ENCODE measurements at places on chromosomes 6 and 20.

DNA sequence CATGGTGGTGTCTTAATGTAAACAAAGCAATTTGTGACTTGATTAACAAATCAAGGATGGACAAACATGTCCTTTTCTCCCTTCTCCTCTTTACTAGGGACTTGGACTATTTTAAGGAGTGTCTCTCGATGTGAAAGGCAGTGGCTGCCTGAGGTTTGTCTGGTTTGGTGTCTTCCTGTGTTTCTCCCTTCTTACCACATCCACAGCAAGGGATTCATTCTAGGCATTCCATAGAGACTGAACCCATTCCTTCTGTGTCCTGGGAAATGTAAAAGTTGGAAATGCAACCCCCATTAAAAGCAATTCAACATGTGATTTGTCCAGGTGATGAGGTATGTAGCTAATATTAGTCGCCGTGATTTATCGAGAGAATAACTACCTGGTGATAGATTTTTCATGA is 15.9 kb downstream of the NRN1 start:
- DNase-seq = no peak

GRCh38 chr6:156695742-156696141 is 81.4 kb upstream of the ARID1B start:
- DNase-seq = no peak

DNA sequence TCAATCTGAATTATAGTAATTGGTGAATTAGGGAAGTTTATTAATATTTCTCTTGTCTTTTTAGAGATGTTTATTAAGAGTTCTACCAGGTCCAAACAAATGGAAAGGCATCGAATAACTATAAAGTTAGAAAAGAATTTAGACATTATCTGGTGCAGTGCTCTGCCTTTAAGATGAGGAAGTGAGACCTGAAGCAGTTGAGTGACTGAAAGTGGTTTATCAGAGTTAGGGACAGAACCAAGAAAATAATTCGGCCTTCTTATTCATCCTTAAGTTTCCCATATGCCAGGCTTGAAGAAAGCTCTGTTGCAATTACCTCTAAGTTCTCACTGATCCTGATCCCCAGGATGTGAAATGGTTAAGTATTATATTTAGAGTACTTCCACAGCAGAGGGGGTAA is 94.2 kb upstream of the FLRT3 start:
- no peak for DNase-seq

DNA sequence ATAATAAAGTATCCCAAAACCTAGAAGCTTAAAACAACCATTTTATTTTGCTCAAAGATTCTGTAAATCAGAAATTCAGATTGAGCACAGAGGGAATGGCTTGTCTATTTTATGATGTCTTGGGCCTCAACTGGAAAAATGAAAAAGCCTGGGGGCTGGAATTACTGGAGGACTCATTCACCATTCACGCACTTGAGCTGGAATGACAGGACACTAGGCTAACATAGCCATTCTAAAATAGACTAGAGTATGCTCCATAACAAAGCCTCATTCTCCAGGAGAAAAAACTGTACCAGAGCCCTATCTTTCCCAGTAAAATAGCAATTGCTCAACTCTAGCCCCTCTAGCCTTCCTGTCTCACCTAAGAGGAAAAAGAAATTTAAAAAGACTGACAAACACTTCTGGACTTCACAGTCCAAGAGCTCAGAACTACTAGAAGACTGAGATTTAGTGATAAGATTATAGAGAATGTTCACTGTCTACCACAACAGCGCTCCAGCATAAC is 145.4 kb upstream of the BTBD3 start:
- DNase-seq = no peak

DNA sequence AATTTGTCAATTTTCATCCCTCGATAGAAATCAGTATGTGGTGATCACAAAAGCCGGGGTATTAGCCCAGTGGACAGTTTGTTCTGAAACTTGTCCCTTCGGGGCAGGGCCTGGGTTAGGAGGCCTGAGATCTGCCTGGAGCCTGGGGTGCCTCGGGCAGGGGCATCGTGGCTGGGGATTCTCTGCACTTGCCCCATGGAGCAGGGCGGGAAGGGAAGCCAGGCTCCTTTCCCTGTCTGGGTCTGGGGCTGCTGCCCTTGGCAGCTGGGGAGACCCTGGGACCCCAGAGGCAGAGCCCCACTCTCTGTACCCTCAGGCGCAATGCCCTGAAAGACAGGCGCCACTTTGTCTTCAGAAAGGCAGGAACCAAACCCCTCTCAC is 27.4 kb downstream of the NTSR1 start:
- no peak for DNase-seq

- DNase-seq = no peak
These were observed 280.0 kb downstream of the ARHGAP18 start for GRCh38 chr6:129429956-129430355.

DNA sequence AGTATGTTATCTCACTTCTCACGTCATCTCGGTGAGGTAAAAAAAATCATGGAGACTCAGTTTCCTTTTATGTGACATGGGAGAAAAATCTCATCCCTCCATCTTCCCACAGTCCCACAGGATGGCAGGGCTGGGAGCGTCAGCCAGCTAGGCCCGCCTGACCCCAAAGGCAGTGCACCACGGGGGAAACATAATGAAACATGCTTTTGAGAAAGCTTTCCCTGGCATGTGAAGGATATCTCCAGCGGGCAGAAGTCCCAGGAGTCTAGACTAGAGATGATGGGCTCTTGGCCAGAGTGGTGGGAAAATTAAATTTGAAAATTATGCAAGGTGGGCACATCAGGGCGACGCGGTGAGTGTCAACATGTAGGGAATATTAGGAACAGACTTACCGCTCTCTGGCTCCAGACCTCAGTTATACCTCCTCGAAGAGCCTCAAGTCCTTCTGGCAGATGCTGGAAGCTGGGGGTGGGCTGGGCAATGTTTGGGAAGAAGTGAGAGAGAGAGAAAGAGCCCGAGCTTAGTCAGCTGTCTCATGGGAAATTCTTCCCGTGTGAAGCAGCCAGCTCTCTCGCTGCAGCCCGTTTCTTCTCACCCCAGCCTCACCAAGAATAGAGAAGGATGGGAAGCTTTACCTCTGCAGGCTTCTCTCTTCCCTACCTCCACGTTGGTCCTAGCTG is 52.3 kb downstream of the MOCS1 start:
- DNase-seq = peak; percentile 85

DNA sequence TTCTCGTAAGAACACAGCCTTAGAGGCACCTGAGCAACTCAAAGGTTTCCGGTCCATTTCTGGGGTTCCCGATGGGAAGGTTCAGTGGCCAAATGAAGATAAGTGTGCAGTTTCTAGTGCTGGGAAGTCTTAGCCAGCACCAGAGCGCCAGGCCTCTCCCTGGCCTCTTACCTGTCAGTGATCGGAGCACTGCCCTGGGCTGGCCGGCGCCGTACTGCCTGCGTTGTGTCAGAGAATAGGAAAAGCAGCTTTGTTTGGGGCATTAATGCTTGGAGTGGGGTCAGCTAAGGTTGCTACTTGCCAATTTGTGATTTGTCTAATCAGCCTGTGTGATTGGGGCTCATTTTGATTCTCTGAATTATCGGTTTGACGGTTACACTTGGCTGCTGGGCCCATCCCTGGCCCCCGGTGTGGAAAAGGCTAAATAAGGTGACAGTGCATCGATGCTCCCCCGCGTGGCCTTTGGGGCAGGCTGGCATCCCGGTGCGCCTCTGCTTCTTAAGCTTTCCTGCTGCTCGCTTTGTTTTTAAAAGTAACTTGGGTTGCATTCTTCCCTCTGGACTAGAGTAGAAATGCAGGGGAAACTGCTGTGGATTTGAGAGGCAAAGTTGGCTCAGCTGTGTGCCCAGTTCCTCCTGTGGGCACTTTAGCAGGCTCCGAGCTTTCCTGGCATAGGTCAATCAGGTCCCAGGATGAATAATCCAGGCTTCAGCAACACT is 51.8 kb downstream of the TCP11 start:
- DNase-seq = no peak

DNA sequence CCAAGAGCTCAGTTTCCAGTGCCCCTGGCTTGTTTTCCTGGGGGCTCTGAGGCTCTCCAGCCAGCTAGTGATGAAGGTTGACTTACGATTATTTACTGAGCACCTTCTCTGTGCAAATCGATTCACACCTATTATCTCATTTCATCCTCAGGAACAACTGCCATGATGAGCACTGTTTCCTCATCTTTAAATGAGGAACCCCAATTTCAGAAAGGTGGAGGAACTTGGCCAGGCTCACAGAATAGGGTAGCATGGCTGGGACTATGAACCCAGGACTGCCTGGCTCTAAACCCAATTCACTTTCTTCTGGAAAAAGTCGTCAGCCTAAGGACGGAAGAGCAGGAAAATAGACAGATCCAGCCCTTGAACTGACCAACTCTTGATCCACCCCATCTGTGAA is 3.5 kb upstream of the BPI start:
- no peak for DNase-seq

DNA sequence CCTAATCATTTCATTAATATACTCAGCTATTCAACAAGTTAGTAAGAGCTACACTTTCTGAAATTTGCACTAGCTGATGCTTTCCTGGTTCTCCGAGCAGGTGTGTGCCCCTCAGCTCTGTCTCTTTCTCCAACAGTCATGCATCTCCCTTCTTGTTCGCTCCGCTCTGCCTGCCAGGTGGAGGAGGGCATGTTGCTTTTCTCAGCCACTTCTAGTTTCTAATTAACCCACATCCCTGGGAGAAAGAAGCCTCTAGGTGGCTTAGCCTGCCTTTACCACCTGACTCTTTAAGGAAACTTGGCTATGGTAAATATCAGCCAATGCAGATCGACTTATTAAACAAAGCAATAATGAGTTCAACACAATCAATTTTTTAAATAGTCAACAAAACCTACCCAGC is 34.2 kb downstream of the LRFN2 start:
- no peak for DNase-seq

DNA sequence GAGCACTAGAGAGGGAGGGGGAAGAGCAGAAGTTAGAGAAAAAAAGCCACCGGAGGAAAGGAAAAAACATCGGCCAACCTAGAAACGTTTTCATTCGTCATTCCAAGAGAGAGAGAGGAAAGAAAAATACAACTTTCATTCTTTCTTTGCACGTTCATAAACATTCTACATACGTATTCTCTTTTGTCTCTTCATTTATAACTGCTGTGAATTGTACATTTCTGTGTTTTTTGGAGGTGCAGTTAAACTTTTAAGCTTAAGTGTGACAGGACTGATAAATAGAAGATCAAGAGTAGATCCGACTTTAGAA is 2.0 kb downstream of the ID4 start:
- DNase-seq = no peak

DNA sequence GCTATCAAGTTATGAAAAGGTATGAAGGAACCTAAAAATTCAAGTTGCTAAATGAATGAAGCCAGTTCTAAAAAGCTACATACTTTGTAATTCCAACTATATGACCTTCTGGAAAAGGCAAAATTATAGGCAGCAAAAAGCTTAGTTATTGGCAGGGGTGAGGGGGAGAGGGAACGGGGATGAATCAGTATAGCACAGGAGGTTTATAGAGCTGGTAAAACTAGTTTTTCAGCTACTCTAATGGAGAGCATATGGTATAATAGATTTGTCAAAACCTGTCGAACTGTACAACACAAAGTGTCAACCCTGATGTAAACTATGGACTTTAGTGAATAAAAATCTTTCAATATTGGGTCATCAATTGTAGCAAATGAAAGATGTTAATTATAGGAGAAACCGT is 18.7 kb downstream of the MANEA start:
- no peak for DNase-seq

DNA sequence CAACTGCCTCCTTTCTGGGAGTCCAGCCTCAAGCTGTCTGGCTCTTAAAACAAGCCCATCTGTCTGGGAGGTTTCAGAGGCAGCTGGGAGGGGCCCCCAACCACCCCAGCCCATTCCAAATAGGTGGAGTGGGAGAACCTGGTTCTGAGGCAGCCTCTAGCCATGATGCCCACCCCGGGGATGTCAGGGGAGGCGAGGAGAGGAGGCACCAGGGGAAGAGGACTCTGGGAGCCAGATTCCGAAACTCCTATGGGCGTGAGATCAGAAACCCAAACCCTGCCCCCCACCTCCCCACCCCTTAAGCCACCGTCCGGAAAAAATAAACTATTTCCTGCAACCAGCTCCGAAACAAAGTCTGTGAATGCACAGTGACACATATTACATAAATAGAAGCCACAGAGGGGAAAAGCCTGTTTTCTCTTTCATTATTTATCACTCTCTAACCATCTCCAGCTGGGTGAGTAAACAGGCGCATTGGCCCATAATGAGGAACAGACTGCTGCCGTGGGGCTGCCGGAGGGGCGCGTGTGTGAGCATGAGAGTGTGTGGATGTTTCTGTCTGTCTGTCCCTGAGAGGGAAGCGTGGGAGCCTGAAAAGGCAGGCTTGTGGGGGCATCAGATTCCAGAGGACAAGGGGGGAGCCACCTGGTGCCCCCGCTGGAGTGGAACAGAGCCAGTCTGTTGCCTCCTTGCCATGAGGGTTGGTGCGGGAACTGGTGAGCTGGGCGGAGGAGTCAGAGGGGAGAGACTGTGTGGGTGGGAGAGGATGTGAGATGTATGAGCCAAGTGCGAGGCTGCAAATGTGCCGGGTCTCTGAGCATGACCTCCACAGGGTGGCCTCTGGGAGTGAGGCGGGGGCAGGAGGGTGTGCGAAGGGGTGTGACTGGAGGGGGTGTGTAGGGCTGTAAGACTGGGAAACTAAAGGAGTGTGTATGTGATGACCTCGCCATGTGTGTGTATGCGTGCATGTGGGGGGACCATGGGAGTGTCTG is 14.3 kb upstream of the FOXP4 start:
- peak; percentile 34 for DNase-seq

DNA sequence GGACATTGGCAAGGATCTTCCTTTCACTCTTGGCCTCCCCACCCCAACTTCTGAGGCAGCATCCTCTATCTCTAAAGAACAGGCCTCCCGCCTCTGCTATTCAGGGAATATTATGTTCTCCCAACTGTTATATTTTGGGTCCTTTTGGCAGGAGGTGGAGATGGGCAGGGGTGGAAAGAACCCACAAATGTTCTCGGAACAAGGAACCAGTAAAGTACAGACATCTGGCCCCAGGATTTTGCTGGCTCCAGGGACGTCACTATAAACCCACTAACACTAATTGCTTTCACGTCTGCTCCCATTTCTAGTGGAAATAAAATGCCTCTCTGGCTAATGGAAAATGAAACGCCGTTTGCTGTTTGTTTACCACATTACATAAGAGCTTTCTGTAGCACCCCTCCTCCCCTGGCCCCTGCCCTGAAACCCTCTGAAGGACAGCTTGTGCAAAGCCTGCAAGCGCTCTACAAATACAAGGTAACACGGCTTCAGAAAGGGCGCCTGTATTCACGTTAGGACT is 77.7 kb upstream of the TBC1D7 start:
- no peak for DNase-seq

- DNase-seq = no peak
These were observed 28.8 kb upstream of the HIVEP1 start for GRCh38 chr6:11983306-11983705.

GRCh38 chr6:17456711-17457110 is 63.3 kb downstream of the CAP2 start:
- DNase-seq = no peak

GRCh38 chr20:57698867-57699275 is 10.9 kb downstream of the PMEPA1 start:
- DNase-seq = peak; percentile 22

DNA sequence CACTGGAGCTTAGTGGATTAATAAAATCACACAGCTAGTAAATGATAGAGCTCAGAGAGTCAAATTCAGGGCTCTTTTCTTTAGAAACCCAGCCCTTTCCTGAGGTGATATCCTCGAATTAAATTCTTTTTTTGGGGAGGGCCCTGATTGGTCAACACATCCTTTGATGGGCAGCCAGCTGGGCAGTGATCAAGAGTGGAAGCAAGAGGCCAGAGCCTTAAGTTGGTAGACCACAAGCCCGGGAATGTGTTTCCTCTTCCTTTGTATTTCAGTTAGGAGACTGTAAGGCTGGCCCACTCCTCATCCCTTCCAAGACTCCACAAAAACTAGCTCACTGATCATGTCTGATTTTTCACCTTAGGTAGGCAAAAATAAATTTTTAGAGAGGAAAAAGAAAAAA is 640.5 kb downstream of the DHX35 start:
- DNase-seq = no peak

All from brain microvascular endothelial cell (primary cell).